Kasumi-1 (cell line): ENCODE measurements at places on chromosomes 6 and 20.

GRCh38 chr6:43149265-43149664 lies 21.8 kb upstream of the SRF start:
- DNase-seq = no peak

- peak; percentile 36 for DNase-seq
These were observed 7.8 kb upstream of the MRS2 start for GRCh38 chr6:24394780-24395437.

GRCh38 chr6:12164508-12164770 lies 125.7 kb upstream of the EDN1 start:
- no peak for DNase-seq

- DNase-seq = no peak
These were observed 11.0 kb upstream of the SYNDIG1 start for GRCh38 chr20:24458436-24458835.
